Naive thymus-derived CD8-positive, alpha-beta T cell (primary cell): ENCODE measurements at places on chromosomes 16 and 17.

DNA sequence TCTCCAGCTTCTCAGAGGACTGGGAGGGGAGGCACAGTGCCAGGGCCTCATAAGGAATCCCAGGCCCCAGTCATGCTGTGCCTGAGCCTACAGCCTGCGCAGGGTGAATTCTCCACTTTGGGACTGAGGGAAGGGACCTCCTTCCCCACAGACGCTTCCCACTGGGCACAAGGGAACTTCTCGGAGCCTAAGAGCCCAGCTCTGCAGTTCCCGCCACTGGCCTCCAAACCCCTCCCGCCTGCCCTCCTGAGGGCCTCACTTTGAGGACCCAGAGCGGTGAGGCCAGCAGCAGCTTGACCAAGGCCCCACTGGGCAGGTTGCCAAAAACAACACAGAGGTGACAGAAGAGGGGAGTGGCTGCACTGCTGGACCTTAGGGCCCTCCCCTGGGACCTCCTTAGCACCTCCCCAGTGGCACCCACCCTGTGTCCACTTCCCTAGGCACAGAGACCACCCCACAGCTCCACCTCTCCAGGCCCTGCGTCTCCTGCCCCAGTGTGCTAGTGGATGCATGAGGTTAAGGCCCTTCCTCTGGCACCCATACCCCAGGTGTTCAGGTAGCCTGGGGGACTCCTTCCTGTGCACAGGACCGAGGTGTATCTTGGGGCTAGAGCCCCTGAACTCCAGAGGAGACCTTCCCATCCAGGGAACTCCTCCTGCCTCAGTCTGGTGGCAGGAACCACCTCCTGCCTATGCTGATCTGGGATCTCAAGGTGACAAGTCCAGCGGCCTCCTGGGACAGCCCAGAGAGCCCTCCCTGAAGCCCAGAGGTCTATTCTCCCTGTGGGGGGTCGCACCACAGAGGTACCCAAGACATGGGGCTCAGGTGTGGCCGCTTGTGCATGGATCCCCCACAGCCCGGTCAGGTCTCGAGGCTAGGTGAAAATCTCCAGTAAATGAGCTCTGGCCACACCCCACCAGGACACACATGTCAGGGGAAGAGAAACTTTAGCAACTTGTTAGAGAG is 3.4 kb downstream of the CASKIN2 start:
- DNase-seq = no peak

GRCh38 chr16:30805056-30805369 is 18.0 kb upstream of the ZNF629 start:
- no peak for DNase-seq

DNA sequence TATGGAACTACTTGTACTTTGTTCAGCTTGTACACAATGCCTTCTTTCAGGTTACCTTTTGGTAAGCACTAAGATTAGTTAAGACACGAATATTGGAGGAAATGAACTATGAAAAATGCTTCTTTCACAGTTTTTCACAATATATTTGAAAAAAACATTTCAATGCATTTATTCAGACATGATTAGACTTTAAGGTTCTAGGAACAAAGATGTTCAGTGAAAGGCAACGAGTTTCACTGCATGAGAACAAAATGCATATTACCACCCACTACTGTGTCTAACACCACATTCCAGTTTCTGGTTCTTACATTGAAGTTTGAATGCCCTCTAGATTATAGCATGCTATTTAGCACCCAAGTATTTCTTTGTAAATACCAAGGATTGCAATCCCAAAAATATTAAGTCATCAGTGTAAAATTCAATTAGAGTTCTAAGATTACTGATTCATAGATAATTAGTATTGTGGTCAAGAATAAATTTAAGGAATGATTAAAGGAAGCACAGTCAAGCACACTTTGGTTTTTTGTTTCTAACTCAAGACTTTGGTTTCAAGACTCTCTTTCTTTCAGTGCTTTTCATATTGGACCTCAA is 261.7 kb downstream of the CEP112 start:
- DNase-seq = no peak

DNA sequence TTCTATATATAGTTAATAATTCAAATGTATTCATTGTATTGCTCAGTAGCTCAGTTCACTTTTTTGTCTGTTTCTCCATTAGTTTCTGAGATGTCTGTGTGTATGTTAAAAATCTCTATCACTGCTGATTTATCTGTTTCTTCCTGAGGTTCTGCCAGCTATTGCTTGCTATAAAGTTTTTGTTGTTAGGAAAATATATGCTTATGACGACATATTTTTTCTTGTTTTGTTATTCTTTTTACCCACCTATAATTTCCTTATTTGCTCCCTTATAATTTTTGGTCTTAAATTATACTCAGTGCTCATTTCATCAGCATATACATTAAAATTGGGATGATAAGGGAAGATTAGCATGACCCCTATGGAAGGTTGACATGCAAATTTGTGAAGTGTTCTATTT is 200.6 kb downstream of the GSG1L start:
- no peak for DNase-seq

DNA sequence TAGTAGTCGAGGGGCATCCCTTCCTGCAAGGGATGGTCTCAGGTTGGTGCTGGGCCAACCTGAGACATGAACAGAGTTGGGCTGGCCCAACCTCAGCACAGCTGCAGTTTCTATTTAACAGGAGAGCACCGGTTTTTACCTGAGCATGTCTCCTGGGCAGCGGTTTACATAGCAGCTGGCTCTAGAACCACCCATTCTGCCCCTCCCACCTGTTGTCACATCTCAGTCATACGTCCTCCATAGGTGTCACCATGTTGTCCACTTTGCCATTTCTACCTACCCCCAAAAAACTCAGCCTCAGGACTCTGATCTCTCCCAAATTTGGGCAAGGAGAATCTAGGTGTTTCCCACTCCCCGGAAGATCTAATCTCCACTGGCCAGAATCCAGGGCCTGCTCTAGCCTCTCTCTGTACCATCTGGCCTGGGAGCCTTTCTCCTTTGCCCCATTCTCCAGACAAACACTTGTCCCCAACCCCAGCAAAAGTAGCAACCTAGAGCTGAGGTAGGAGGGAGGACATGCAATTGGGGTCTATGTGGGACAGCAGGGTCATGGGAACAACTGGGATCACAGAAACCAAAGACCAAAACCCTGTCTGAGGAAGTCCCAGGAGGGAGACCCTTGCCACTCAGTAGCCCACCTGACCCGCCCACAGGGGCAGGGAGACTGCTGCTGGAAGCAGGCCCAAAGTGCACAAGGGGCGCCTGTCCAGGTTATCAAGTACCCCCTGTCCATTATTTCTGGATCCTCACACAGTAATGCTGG is 19.1 kb downstream of the ETV4 start:
- no peak for DNase-seq

- no peak for DNase-seq
These were observed 9.4 kb downstream of the ELAC2 start for GRCh38 chr17:13008461-13008860.

- no peak for DNase-seq
These were observed 2.8 kb upstream of the ACSF3 start for GRCh38 chr16:89090669-89091426.
